ENCODE measurements at places on chromosomes 5 and 9.

- no peak for DNase-seq
Observed at GRCh38 chr5:173015192-173015591, 31.6 kb downstream of the ATP6V0E1 start.

GRCh38 chr9:136267261-136268111 lies 21.9 kb upstream of the QSOX2 start:
- peak; percentile 58 for DNase-seq

DNA sequence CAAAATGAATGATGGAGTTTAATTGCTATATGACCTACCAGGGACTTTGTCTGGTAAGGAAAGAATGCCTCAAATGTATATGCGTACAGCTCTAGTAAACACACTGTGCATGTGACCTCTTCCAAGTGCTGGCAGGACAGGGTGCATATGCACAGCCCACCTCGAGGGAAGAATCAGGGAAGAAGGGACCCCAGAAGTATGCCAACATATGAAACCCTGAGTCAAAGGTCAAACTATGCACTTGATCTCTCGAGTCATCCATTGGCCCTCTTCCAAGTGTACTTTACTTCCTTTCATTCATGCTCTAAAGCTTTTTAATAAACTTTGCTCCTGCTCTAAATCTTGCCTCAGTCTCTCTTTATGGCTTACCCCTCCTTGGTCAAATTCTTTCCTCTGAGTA lies 804.6 kb upstream of the COX7C start:
- no peak for DNase-seq

GRCh38 chr9:137316012-137316981 lies 14.2 kb upstream of the NRARP start:
- DNase-seq: no peak

- no peak for DNase-seq
Observed at GRCh38 chr5:178207917-178208280, 3.6 kb downstream of the HNRNPAB start.

DNA sequence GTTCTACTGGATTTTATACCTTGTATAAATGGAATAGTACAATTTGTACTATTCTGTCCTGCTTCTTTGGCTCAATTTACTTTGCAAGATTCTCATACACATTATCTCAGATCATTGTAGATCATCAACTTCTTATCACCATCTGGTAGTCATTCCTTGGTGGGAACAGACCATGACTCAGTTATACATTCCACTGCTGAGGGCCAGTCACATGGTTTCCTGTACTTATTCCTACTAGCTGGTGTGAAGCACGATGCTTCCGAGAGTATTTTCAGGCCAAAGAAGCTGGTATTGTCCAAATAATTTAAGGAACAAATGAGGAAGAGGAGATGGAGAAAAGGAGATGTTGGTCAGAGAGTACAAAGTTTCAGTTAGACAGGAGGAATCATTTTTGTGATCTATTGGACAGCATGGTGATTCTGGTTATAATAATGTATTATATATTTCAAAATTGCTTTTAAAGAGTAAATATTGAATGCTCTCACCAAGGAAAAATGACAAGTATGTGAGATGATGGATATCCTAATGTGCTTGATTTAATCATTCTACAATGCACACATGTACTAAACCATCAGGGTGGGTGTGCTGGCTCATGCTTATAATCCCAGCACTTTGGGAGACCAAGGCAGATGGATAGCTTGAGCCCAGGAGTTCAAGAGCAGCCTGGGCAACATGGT lies 124.1 kb downstream of the SYK start:
- DNase-seq: no peak

DNA sequence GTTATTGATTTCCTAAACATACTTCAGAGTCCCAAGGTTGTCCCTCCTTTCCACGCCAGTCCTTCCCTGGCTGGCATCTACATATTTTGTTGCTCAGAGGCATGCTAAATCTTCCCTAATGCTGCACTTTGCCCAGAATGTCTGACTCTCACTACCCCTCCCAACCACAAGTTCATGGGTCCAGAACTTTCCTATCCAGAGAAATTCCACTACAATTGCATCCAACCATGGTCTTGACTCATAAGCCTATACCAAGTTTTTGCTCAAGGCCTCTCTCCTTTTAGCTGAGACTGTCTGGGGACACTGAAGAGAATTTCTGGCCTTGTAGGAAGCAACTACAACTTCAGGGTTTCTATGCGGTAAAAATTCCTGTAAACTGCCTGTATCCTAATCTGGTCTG lies 206.3 kb downstream of the BNC2 start:
- no peak for DNase-seq

GRCh38 chr9:4206718-4207117 lies 93.2 kb downstream of the GLIS3 start:
- DNase-seq: no peak

GRCh38 chr5:926417-927171 lies 33.9 kb downstream of the TRIP13 start:
- no peak for DNase-seq

- no peak for DNase-seq
Observed at GRCh38 chr9:104921067-104921741, 6.8 kb downstream of the ABCA1 start.

DNA sequence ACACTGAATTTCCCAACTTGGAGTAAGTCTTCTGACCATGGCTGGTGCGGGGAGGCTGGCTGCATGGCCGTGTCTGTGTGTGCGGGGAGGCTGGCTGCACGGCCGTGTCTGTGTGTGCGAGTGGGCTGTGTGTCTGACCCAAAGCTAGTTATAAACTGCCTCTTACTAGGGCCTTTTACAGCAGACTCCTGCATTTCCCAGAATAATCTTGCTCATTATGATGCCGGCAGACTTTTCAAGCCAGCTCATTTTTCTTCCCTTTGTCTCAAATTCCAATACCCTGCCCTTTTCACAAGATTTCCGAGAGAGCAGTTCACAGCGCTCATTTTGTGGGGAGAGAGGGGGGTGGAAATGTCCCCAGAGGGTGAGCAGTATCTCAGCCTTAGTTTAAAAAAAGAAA lies 470.7 kb upstream of the BRINP1 start:
- no peak for DNase-seq

GRCh38 chr5:143588933-143589662 lies 185.6 kb upstream of the NR3C1 start:
- DNase-seq: no peak

- DNase-seq: no peak
Observed at GRCh38 chr9:76585487-76586389, 126.8 kb downstream of the GCNT1 start.

- no peak for DNase-seq
Observed at GRCh38 chr5:11427569-11427968, 476.7 kb downstream of the CTNND2 start.

- no peak for DNase-seq
Observed at GRCh38 chr9:994005-994404, 17.6 kb downstream of the DMRT3 start.

DNA sequence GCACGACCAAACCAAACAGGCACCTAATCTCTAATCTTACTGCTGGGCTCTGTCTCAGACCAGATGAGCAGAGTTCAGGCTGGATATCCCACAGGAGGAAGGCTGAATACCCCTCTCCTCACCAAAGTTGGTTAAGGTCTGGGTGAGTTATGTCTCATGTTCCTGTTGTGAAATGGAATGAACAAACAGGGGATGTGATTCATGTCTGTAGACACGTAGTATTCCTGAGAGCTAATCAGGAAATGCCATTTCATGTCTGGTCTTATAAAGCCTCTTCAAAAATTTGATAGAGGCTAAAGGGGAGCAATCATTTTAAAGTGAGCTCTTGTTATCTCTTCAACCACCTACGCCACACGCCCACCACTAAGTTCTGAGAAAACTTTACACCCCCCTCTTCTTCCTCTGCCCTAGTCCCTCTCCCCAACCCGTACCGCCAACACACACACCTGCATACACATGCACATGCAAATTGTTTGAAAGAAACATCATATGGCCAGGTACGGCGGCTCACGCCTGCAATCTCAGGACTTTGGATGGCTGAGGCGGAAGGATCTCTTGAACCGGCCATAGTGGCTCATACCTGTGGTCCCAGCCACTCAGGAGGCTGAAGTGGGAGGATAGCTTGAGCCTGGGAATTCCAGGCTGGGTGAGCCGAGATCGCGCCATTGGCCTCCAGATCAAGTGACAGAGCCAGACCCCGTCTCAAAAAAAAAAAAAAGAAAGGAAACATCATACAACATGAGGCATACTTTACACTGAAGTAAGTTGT lies 69.8 kb upstream of the RAI14 start:
- no peak for DNase-seq

- no peak for DNase-seq
Observed at GRCh38 chr9:107928701-107929371, 439.3 kb upstream of the KLF4 start.

DNA sequence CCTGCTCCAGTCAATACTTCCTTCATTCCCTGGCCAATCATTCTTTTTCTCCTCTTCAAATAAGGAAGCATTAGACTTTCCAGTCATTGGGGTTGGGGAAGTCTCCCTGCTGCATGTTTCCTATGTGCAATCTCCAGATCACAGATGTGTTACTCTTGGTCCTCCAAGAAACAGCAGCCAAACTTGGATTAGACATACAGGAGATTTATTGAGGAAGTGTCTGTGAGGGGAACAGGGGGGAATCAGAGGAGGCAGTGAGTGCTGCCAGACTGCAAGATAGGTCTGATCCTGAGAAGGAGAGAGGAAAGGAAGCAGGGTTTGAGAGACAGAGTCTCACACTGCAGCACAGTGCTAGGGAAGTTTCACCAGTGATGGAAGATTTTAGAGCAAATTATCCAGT lies 40.6 kb upstream of the SLIT3 start:
- no peak for DNase-seq

DNA sequence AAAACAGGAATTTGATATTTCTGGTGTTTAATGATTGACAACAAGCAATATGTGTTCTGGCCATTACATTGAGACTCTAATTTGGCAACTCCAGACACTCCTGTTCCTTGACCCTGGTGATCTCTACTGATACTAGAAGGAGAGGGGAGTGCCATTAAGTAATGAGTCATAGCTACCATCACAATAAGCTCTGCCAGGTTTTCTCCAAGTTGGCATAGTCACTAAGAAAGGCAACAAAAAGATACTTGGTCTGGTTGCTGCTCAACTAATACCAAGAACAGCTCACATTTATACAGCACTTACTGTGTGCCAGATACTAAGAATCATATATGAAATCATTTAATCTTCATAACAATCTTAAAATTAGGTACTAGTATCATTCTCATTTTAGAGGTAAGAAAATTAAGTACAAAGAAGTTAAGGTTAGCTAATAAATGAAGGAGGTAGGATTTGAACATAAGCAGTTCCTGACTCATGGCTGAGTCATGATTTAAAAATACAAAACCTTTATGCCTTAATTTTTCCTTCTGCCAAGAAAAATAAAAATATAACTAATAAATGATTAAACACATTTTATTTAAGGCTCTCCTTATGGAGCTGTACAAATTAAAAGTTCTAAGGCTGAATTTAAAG lies 19.9 kb upstream of the PRXL2C start:
- no peak for DNase-seq

DNA sequence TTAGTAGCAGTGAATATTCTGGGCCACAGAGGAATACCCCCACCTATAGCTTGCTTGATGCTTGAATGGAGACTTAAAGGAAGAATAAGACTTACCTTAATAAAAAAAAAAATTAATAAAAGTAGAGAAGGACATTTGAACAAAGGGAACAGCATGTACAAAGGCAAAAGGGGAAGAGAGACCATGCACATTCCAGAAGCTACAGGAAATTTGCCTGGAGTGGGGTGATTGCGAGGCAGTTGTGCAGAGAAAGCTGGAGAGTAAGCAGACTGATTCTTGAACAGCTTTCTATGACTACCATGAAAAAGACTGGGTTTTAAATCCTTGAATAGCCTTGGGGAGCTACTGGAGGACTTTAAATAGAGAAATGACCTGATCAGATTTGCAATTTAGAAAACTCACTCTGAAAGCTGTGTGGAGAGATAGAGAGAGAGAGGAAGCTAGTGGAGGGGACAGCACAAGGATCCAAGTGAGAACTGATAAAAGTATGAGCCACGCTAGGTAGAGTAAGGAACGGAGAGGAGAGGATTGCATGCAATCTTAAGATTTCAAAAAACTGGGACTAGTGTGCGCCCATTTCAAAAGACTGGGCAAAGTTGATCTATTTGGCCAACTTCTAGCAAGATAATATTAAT lies 12.5 kb upstream of the SSBP2 start:
- no peak for DNase-seq

- no peak for DNase-seq
Observed at GRCh38 chr5:113900816-113901215, 387.3 kb downstream of the YTHDC2 start.

- no peak for DNase-seq
Observed at GRCh38 chr5:64944868-64945267, 176.1 kb downstream of the CWC27 start.

DNA sequence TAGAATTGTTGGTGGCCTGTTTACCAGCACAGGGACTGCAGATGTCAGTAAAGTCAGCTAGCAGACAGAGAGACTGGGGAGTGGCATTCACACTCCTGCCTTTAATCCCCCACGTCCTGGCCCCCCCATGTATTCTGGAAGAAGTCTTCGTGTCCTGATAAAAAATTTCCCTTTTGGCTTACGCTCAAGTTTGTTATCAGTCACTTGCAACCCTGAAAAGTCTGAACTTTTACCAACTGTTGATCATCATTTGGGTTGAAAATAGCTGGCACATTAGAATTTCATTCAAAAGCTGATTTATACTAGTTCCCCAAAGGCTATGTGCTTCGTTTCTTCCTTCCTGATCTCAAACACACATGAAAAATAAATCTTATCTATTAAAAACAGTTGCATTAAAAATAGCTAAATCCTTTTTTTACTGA lies 5.8 kb upstream of the CRHBP start:
- DNase-seq: no peak

- DNase-seq: no peak
Observed at GRCh38 chr9:112477330-112477729, 9.3 kb upstream of the KIAA1958 start.

DNA sequence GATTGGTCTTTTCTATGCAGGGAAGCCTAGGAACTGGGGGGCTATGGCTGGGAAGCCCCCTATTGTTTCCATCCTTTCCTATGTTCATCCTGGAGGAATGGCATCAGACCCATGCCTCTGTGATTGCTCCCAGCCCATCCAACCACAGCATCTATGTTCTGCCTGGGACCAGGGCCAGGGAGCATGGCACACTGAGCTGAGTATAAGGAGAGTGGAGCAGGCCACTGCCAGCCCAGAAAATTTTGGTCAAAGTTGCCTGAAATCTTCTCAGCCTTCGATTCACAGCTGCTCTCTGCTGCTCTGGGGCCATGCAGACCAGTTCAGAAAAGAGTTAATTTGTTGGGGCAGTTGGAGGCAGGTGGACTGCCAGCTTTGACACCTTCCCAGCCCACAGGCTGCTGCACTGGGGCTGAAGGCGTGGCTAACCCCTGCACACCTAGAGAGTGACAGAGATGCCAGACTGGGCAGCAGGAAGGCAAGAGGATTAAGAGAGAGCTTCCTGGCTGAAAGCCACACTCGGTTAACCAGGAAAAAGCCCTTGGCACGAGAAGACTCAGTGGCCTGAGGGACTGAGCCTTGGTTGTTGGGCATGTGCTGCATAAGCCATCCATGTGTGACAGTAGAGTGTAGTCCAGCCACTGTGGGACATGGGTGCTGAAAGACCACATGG lies 12.1 kb downstream of the TGFBI start:
- no peak for DNase-seq

- DNase-seq: no peak
Observed at GRCh38 chr5:139742173-139742903, 53.3 kb upstream of the PSD2 start.

- DNase-seq: no peak
Observed at GRCh38 chr5:79582186-79582585, 30.1 kb upstream of the TENT2 start.
